ENCODE measurements at places on chromosomes 3 and 15.

GRCh38 chr15:89384176-89384604 is 49.6 kb upstream of the POLG start:
- no peak for DNase-seq

- DNase-seq, result no peak
Observed at GRCh38 chr15:88447206-88447605, 20.0 kb downstream of the MRPL46 start.

DNA sequence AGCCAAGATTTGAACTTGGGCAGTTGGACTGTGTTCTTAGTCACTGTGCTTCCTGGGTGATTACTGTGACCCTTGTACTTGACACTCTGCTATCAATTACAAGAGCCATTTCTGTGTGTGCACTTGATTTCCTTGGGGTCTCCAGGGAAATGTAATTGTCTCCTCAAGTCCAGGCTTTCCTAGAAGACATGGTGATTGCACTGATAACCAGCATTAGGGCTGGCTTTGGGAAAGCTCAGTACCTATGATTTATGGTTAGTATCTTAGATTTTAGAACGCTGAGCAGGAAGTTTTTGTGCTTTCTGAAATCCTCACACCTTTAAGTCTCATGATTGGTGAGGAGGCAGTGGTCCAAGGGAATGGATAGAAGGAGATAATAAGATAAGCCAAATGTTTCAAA is 1.6 kb upstream of the CLDN11 start:
- DNase-seq, result no peak

DNA sequence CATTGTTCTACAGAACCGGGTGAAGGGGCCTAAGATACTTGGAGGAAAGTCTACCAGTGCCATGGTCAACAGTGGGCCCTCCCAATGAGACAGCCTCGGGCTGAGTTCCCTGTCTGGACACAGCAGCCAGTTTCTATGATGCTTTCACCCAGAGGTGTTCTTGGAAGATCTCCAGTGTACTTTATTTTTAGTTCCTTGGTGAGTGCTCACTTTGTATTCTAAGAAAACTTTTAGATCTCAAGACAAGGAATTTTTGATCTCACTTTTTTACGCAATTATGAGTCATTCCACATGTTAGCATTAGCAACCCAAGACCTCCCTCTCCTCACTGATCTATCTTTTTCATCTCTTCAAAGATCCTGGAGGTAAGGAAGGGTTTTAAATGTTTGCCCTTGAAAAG is 287.7 kb downstream of the RORA start:
- no peak for DNase-seq

- no peak for DNase-seq
Observed at GRCh38 chr15:56371495-56372147, 6.4 kb downstream of the TEX9 start.

GRCh38 chr3:149968216-149968615 is 2.5 kb downstream of the PFN2 start:
- no peak for DNase-seq

DNA sequence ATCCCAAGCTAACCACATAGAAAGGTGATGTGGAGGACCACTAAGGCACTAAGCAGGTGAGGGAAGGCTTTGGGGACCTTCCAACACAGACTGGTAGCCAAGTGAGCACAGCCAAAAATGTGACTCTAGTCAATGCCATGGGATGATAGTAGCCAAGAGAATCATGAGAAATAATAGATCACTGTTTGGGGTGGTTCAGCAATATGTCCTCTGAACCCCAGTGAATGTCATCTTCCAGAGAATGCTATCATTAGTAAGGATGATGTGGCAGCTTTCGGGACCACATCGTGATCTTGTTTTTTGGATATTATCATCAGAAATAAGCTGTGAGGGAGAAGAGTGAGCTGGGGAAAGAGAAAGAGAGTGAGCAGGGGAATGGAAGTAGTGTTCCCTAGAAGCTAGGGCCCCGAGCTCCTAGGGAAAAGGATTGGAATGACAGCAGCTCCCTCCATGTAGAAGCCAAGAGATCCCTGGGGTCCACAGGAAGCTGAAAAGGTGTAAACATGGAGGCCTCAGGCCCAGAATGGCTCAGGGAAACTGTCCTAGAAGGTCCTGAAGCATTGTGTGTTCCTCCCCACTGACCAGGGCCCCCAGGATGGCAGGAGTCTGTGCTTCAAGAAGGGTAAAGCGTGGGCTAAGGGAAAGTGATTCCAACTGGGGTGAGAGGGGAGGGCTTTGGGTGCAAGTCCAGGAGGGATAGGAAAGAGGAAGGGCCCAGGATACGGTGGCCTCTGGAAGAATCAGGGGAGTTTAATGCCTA is 56.6 kb upstream of the KLF13 start:
- no peak for DNase-seq

DNA sequence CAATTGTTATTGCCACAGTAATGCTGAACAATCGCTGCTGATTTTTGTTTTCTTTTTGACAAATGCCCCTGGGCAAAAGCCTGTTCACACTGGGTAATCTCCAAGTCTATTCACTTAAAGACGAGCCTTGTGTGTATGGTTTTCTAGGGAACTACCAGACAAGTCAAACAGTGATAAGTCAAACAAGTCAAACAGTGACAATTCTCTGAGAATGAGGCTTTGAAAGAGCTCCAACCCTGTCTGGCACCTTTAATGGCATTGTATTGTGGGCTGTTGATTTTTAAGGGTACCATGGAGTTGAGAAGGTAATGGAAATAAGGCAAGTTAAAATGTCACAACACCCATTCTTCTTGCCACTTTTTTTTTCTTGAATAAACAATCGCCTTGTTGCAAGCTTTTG is 59.4 kb upstream of the TMC3 start:
- DNase-seq, result no peak

GRCh38 chr3:41290306-41290705 is 91.0 kb downstream of the CTNNB1 start:
- no peak for DNase-seq

DNA sequence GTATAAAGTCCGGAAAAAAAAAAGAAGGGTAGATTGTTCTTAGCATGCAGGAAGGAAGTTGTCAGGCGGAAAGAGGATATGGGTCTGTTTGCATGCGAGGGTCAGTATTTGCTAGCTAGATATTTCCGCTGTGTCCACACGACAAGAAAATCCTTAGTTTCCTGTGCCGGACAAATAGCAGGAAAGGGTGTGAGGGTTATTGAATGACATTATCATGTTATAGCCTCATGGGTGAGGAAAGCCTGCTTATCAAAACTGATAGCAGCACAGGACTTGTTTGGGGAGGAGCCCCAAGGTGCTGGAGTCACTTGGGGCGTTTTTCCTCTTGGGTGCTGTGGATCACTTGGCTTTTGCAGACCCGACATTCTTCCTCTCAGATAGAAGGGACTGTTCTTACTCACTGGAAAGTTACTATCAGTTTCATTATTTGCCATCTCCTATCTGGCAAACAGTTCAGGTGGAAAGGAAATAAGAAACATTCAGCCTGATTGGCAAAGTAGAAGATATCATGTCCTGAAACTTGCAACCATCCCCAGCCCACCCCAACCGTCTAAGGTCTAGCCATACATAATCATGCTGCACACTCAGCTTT is 127.2 kb upstream of the DPH6 start:
- DNase-seq, result no peak

DNA sequence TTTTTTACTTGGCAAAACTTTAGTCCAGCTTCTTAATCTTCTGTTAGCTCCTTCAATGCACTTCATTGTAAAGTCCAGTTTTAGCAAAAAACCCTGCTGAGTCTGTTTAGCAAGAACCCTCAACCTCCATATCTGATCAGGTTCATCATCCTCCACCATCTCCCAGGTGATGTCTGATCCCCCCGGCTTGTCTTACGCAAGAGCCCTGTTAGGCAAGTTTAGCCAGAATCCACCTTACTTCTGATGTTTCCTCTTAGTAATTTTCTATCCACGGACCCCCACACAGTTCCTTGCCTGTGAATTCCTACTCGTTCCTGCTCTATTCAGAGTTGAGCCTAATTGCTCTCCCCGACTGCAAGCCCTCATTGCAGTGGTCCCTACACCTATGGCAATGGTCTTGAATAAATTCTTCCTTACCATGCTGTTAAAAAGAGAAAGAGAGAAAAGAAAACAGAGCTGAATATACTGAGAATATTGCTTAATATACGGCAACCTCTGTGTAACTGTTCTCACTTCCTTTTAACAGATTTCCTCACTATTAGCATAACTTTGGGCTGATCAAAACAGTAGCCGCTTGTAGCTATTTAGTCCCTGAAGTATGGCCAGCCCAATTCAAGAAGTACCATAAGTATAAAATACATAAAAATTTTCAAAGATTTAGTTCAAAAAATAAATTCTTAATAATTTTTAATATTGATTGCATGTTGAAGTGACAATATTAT is 78.7 kb upstream of the MME start:
- no peak for DNase-seq

DNA sequence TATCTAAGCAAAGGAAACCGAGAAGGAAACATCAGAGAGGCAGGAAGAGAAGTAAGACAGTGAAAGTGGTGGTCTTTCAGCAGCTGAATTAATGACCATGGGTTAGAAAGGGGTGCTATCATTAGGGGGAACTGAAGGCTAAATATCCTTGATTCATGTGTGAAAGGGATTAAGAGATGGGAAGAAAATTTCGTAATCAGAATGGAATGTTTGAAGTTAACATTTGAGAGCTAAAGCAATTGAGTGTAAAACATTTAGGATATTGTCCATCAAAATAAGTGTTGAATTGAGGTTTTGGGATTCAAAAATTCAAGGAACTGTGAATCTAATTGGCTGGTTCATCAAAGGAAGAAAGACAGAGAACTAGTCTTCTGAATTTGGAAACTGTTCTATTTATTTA is 4.1 kb upstream of the ECT2 start:
- DNase-seq, result no peak

GRCh38 chr3:175240921-175241320 is 381.8 kb downstream of the NAALADL2 start:
- DNase-seq, result no peak

GRCh38 chr15:97959724-97960363 is 659 bp upstream of the ARRDC4 start:
- DNase-seq, result peak; percentile 93

GRCh38 chr15:93719921-93720351 is 511.4 kb upstream of the MCTP2 start:
- no peak for DNase-seq

DNA sequence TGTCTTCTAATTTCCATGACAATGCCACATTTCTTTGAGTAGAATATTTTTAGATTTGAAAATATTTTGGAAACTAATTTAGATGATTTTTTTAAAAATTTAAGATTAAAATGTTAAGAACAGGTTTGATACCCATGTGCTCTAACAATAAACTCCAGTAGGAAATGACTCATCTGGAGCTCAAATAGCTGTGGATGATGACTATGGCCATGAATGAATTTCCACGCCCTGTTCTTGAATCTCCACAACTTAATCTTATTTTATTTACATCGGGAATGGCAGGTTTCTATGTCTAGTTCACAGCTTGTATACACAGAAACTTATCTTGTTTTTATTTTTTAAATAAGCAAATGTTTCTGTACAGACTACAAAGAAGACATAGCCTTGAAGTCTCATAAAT is 726.8 kb downstream of the NAALADL2 start:
- no peak for DNase-seq

DNA sequence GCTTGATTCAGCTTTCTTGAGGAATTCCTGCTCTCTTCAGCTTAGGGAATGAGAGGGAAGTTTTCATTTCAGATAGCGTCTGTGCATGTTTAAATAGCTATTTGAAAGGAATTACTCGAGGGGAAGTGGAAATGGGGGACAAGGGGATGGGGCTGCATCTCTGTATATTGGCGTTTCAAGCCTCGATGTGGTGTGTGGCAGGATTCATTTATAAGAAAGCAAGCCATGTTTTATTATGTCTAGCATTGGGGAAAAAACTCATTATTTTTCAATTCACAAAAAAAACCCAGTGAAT is 1.0 kb downstream of the ATP2C1 start:
- no peak for DNase-seq

GRCh38 chr3:7195934-7196333 is 335.0 kb downstream of the GRM7 start:
- DNase-seq, result no peak

DNA sequence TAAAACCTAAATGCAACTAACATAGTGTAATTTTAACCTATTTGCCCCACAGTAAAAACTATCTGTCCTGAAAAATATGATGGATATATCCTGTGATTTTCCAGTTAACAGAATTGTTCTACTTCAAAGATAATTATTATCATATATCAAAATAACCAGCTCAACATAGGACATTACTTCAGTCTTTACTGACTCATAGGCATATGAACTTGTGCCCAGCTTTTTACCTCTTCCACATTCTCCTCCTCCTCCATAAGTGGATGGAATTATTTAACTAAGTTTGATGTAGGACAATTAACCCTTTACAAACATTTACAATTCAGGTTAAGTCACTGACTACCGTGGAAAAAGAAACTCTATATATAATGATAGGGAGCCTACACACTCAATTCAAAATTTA is 22.9 kb upstream of the USF3 start:
- no peak for DNase-seq

- DNase-seq, result no peak
Observed at GRCh38 chr3:11956781-11957180, 47.4 kb upstream of the SYN2 start.

GRCh38 chr3:152564459-152564858 is 270.5 kb upstream of the P2RY1 start:
- no peak for DNase-seq

- DNase-seq, result no peak
Observed at GRCh38 chr15:36484038-36484778, 95.2 kb upstream of the CDIN1 start.

DNA sequence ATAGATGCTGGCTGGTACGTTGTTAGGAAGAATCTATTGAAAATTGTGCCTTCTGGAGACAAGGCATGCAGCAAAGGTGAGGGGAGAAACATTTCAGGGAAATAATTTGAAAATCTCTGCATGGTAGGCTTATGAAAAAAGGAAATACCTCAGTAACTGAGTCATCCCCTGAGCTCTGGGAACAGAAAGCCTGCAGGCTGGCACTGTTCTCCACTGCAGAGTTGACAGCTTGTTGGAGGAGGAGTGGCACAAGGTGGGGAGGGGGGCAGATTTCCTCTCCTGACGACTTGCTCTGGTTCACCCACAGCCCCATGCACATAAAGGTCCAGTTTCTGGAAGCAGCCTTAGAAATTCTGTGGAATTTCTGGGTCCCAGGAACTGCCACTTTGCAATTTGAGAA is 179.4 kb downstream of the ABHD5 start:
- DNase-seq, result no peak

- no peak for DNase-seq
Observed at GRCh38 chr15:80596521-80596976, 98.6 kb upstream of the ABHD17C start.

- no peak for DNase-seq
Observed at GRCh38 chr15:89614164-89614563, 38.9 kb downstream of the TICRR start.
